ENCODE measurements at places on chromosomes 12 and 14.
A peak's percentile ranks its signal among the peaks of the same experiment; 100 is the strongest.

GRCh38 chr12:12327802-12328201 is 22.2 kb downstream of the MANSC1 start:
- peak; percentile 55 for DNase-seq

DNA sequence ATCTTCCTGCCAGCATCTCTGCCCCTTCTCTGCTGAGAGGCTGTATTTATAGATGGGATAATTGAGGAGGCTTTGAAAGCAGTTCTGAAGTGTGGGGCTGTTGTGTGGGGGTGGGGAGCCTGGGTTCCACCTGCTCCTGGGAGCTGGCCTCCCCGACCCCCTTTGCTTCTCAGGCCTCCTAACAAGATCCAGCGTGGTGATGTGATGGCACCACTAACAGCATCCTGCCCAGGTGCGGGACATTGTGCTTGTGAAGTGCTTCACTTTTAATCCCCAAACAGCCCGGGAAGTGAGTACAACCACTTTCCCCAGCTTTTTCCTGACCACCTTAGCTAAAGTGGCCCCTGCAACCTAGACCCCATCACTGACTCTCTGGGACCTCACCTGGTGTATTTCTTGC is 95.1 kb upstream of the NRXN3 start:
- DNase-seq, result no peak

DNA sequence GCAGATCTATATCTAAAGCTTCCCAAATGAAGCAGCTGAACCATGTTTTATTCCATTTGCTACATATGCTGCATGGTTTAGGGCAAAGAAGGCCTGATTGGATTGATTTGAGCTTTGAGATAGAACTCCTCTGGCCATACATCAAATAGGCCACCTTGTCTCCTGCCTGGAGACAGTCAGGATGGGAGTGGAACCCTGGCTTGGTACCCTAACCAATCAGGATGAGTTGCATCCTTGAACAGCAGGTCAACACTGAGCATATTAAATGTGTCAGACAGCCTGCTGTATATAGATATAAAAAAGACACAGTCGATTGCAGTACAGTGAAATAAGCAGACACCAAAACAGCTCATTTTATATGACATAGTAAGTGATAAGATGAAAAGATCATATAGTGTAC is 291.7 kb downstream of the NUAK1 start:
- DNase-seq, result no peak

- DNase-seq, result no peak
Observed at GRCh38 chr12:91896286-91897024, 249.2 kb downstream of the BTG1 start.

DNA sequence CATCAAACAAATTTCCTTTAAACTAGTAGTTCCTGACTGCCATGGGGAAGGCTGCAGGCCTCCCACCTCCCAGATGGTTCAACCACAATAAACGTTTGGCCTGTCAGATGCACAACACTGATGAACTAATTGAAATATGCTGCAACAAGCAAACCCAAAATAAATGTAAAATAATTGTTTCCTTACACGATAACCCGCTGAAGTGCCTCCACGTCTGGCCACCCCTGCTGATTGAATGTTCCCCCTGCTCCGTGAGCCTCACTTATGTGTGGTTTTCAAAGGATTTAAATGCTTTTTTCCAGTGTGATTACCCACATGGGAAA is 8.4 kb downstream of the PITPNM2 start:
- no peak for DNase-seq

- no peak for DNase-seq
Observed at GRCh38 chr14:90381999-90382451, 14.8 kb upstream of the CALM1 start.

DNA sequence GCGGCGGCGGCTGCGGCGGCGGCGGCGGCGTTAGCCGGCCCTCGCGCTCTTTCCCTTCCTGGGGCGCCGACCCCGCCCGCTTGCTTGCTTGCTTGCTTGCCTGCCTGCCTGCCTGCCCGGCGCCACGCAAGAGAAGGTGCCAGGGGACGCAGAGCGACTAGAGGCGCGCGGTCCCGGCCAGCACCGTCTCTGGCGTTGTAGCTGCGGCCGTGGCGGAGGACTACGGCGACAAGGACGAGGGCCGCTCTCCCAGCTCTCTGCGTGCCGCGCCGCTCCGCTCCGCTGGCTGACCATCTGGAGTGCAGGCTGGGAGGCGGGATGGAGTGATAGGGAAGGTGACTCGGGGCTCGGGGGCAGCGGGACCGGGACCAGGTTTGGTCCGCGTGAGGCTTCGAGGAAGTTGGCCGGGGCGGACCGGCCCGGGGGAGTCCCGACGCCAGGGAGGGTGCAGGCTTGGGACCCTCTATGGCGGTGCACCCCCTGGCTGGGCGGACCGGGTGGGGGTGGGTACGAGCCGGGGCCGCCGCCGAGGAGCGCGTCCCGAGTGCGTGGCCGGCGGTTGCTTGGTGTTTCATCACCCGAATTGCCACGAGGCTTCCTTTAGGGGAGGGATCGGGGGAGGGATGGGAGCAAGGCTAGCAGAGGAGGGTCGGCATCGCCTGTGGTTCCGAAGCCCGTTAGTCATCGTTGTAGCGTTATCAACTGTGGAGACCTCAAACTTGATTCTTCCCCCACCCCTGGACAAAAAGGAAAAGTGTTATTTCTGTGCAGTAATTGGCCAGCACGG is 471 bp downstream of the XPOT start:
- DNase-seq, result peak; percentile 66

DNA sequence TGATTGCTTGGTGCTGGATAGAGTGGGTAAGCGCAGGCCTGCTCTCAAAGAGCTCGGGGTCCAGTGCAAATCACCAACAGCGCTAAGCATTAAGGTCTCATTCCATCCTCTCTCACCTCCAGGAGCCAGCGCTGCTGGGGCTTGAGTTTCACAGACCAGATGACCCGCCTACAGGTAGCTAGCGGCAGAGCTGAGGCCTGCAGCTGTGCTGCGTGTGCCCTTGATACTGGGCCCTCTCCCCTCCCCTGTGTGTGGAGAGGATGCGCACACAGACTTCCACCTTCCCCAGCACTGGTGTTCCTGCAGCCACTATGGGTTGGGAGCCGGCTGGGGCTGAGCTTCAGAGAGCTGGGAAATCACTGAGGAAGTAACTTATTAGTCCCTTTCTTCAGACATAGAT is 149.9 kb downstream of the CALM1 start:
- no peak for DNase-seq

- DNase-seq, result no peak
Observed at GRCh38 chr12:90836689-90837088, 118.3 kb downstream of the CCER1 start.

DNA sequence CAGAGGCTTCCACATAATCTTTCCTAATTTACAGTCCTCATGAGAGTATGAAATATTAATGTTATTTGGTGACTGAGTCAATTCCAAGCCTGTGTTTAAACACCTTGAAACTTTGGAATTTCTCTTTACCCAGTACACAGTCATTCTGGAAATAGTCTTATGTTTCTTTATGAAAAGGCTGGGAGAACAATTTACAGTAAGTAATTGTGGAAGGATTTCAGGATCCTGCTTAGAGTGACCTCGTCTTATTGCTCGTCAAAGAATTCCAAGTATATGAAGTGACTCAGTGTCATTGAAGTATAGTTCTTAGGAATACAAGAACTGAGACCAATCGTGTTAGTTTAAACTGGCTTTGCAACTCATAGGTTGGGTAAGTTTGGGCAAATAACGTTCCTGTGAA is 634.2 kb downstream of the SLC16A7 start:
- DNase-seq, result no peak

GRCh38 chr12:76669981-76670380 is 93.9 kb upstream of the ZDHHC17 start:
- DNase-seq, result no peak

- DNase-seq, result no peak
Observed at GRCh38 chr12:104641862-104642261, 185.1 kb downstream of the CHST11 start.

Data from A549 (cell line).